Vagina (tissue), 2 donors: ENCODE measurements at places on chromosomes 3 and 15. TPM values are rescaled to one million over a fixed set of nuclear protein-coding genes. Genes with fewer than 3 reads are reported as not detected.
A peak's percentile ranks its signal among the peaks of the same experiment; 100 is the strongest.

Gene CDCP1
- total RNA-seq, result 27.5 TPM

Gene ISLR
- total RNA-seq, result 208 TPM

Gene C2CD4A
- total RNA-seq, result not detected

Gene CTXN2
- total RNA-seq, result not detected

Gene TMEM40
- 31.7 TPM for total RNA-seq

Gene CCR5
- total RNA-seq, result 3.9 TPM

Gene ITPKA
- total RNA-seq, result not detected

Gene CIB1
- total RNA-seq, result 42.7 TPM

Gene FOXL2
- 1.5 TPM for total RNA-seq

DNA sequence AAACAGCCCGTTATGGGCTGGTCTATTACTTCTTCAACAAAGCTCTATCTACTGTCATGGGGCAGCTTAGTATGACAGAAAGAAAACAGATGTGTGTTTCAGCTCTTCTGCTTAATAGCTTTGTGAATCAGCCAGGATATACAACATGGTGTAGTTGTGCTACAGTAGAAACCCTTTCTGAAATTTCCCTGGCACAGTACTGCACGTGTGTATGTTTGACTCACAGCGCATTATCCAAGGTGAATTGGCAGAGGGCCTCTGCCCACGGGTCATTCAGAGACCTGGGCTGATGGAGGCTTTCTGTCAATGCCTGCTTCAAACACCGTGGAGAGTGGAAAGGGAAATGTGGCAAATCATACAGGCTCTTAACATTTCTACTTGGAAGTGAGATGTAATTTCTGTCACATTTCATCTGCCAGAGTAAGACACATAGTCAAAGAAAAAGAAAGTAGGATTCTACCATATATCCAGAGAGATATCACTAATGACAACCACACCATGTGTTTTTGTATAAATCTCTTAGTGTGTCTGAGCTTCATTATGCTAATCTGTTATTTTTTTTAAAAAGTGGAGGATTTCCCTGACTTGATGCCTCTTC, 505.1 kb downstream of the CNTN4 start:
- H3K27ac ChIP-seq, result no peak overlapping the region
- no peak for DNase-seq
- no peaks in the 10 kb centered on the region for H3K36me3 ChIP-seq
- no peak overlapping the region for H3K4me3 ChIP-seq
- no peaks in the 10 kb centered on the region for H3K4me1 ChIP-seq

- H3K4me3 ChIP-seq, result no peak overlapping the region
- no peaks in the 10 kb centered on the region for H3K27me3 ChIP-seq
- H3K4me1 ChIP-seq, result peaks cover 8% of the 10 kb centered on the region
- no peak overlapping the region for H3K27ac ChIP-seq
Observed at GRCh38 chr15:41855261-41855961, 16.8 kb downstream of the PLA2G4B start.

DNA sequence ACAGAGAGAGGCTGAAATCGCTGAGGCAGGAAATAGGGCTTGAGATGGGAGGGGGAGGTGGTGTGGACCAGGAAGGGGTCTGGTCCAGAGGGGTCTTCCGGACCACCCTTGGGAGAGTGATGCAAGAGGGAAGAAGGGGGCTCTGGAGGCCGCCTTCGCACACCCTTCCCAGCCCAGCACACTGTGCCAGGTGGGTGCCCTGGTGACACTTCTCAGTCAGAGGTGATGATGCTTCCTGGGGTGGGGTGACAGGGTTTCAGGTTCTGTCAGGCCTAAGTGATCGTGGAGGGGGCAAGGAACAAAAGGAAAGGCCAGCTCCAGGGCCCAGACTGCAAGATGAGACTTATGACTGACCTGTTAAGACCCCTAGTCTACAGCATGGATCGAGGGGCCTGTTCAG, 12.7 kb downstream of the SEMA3G start:
- no peaks in the 10 kb centered on the region for H3K36me3 ChIP-seq
- H3K27me3 ChIP-seq, result no peaks in the 10 kb centered on the region
- H3K4me1 ChIP-seq, result peaks cover 37% of the 10 kb centered on the region
- no peak overlapping the region for H3K4me3 ChIP-seq
- H3K27ac ChIP-seq, result peak overlapping the region; percentile 2

DNA sequence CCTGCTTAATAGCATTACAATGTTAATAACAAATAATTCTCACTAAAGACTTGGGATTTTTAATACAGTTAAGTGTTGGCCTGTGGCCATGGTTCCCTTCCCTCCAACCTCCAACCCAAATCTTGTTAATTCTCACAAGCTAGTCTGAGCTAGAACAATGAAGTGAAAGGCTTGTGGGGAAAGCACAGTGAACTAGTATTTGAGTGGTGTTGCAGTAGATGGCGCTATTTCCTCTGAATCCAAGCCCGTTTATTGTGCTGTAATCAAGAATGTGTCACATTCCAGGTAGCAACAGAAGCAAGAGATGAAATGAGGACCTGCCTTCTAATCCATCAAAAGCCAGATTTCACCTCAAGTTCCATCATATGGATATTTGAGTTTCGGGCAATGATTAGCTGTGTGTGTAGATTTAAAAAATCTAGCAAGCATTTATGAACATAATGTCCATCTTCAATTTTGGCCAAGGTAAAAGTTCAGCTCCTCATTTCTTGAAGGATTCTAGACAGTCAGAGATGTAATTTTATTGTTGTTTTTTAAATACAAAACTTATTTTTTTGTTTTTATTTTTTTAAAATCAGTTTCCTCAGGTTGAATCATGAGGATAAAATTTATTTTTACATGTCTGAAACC, 160.7 kb downstream of the SQOR start:
- no peaks in the 10 kb centered on the region for H3K27me3 ChIP-seq
- H3K4me3 ChIP-seq, result no peak overlapping the region
- no peak overlapping the region for H3K27ac ChIP-seq
- no peaks in the 10 kb centered on the region for H3K4me1 ChIP-seq
- H3K36me3 ChIP-seq, result no peaks in the 10 kb centered on the region

- no peak for DNase-seq
- no peak overlapping the region for H3K4me3 ChIP-seq
- peaks cover 62% of the 10 kb centered on the region for H3K4me1 ChIP-seq
Observed at GRCh38 chr3:4306091-4306490, 2.9 kb downstream of the SETMAR start.

- DNase-seq, result no peak
- no peak overlapping the region for H3K27ac ChIP-seq
- H3K4me3 ChIP-seq, result no peak overlapping the region
Observed at GRCh38 chr15:33125894-33126537, 68.5 kb downstream of the FMN1 start.

DNA sequence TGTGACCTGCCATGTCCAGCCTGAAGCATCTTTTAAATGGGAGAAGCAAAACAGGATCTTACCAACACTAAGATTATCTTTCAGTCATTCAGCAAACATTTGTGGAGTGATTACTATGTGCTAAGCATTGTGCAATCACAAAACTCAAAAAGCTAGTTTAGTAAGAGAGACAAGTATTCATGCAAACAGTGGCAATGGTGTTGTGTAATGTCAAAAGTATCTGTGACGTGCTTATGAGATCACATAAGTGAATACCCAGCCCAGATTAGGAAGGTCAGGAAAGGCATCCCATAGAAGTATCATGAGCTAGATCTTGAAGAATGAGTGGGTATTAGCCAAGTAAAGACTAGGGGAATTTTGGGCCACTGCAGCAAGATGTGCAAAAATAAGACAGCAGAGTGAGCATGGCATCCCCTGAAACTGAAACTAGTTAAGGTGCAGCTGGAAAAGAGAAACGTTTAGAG, 32.1 kb downstream of the SEC62 start:
- peaks cover 13% of the 10 kb centered on the region for H3K36me3 ChIP-seq
- no peak for DNase-seq
- H3K27me3 ChIP-seq, result no peaks in the 10 kb centered on the region

DNA sequence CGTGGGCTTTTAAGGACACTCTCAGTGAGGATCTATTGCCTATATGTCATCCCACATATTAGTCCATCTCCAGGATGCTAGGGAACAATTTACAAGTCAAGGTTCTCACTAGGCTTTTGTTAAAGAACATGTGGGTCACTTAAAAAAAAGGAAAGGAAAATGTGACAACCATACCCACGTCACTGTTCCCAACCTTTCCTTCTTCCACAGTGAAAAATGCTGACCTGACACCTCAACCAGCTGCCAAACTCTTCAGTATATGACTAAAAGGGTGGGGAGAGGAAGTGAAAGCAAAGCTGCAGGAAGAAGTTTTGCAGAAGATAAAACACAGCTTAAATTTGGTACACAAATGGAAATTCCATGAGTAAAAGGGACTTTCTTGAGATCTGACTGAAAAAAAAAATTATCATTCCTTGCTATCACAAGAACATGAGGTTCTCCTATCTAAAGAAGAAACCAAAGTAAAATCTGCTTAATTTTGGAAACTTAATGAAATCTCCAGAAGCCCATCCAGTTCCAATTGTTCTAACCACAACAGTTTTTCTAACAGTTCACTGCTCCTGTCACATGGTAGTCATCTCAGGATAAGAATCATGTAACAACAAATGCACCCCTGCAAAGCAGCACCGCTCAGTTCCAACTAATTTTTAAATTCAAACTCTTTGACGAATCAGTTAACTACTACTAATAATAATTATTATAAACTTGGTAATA, 117.0 kb upstream of the TSPAN3 start:
- no peak for DNase-seq
- peak overlapping the region; percentile 63 for H3K27ac ChIP-seq
- H3K36me3 ChIP-seq, result no peaks in the 10 kb centered on the region
- H3K27me3 ChIP-seq, result no peaks in the 10 kb centered on the region

- H3K36me3 ChIP-seq, result no peaks in the 10 kb centered on the region
- peaks cover 26% of the 10 kb centered on the region for H3K4me1 ChIP-seq
- no peak overlapping the region for H3K4me3 ChIP-seq
- H3K27ac ChIP-seq, result no peak overlapping the region
- no peaks in the 10 kb centered on the region for H3K27me3 ChIP-seq
Observed at GRCh38 chr3:195178124-195178910, 92.6 kb downstream of the XXYLT1 start.

- H3K36me3 ChIP-seq, result no peaks in the 10 kb centered on the region
- H3K4me1 ChIP-seq, result peaks cover 20% of the 10 kb centered on the region
- DNase-seq, result no peak
Observed at GRCh38 chr3:185716436-185717108, 108.3 kb downstream of the IGF2BP2 start.

DNA sequence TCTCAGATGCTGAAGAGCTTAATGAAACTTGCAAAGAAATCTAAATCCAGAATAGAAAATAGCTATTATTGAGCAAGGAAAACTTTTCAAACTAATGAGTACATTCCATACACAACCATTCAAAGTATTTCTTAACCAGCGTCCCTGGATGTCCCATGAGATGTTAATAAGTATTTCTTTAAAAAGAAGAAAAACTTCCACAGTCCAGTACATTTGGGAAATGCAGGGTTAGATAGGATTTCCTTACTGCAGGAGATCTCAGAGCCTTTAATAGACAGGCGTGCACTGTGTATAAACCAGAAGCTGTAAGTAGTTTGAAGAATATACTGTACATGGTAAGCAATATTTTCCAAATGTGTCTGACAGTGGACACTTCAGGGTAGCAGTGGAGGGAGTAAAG, 29.6 kb upstream of the BHLHE40 start:
- DNase-seq, result no peak
- H3K27ac ChIP-seq, result no peak overlapping the region
- H3K27me3 ChIP-seq, result no peaks in the 10 kb centered on the region
- no peaks in the 10 kb centered on the region for H3K36me3 ChIP-seq
- no peak overlapping the region for H3K4me3 ChIP-seq
- H3K4me1 ChIP-seq, result peaks cover 12% of the 10 kb centered on the region

- H3K27me3 ChIP-seq, result no peaks in the 10 kb centered on the region
- no peak overlapping the region for H3K27ac ChIP-seq
- no peak overlapping the region for H3K4me3 ChIP-seq
- H3K36me3 ChIP-seq, result no peaks in the 10 kb centered on the region
Observed at GRCh38 chr15:48862705-48863104, 15.2 kb upstream of the EID1 start.
